HCT116 (cell line): ENCODE measurements at places on chromosomes 2 and 18.

- H3K4me3 ChIP-seq = no peak overlapping the region
- no peak overlapping the region for H3K27ac ChIP-seq
- DNase-seq = no peak
- H3K4me1 ChIP-seq = peaks cover 8% of the 10 kb centered on the region
- no peaks in the 10 kb centered on the region for H3K27me3 ChIP-seq
These were observed 10.1 kb upstream of the KCNJ3 start for GRCh38 chr2:154688373-154688772.

DNA sequence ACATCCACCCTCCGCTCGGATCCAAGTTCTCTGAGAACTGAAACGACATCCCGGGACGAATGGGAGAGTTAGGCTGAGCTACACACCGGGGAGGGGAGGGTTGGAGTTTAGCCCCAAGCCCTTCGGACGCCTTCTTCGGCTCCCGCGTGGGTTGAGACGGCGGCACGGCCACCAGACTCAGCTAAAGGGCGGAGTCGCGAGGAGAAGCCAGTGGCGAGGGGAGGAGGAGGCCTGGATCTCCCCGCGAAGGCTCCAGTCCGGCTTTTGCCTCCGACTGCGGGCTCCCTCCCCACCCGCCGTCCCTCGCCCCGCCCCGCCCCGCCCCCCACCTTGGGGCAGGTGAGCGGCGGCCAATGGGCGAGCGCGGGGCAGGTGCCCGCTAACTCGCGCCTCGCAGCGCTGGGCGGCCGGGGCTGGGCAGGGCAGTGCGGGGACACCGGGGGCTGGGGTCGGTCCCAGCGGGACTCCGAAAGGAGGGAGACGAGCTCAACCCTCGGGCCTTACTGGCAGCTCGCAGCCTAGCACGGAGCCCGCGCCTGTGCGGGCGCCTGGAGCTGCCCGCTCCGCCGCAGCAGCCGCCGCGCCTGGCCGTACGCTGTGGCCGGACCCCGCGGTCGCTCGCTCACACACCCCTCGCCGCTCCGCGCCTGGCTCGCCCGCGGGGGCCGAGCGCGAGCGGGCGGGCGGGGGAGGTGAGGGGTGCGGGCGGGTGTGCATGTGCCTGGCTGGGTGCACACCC is at the start of gene EMX1:
Gene EMX1 (plus strand): TSS at position 382 of the 739 bp plus-strand sequence. CDS start 334 bp downstream, at position 716.
- H3K4me1 ChIP-seq = peaks cover 28% of the 10 kb centered on the region
- H3K27me3 ChIP-seq = peaks cover 4% of the 10 kb centered on the region; the same call in 1 of the 2 replicates
- peak within 1 kb of the TSS; percentile 53 for H3K4me3 ChIP-seq
- peak; percentile 60 for DNase-seq
- H3K27ac ChIP-seq = peak within 1 kb of the TSS; percentile 45; the same call in 1 of the 2 replicates

- H3K27me3 ChIP-seq = no peaks in the 10 kb centered on the region
- no peaks in the 10 kb centered on the region for H3K36me3 ChIP-seq
- no peak for DNase-seq
- H3K4me1 ChIP-seq = no peaks in the 10 kb centered on the region
- H3K4me3 ChIP-seq = no peak overlapping the region
These were observed 242.5 kb downstream of the SH3BP4 start for GRCh38 chr2:235194351-235194750.

GRCh38 chr2:65452150-65452895 is 19.9 kb upstream of the SPRED2 start:
- no peak for DNase-seq
- no peaks in the 10 kb centered on the region for H3K36me3 ChIP-seq
- no peak overlapping the region for H3K27ac ChIP-seq
- no peaks in the 10 kb centered on the region for H3K4me1 ChIP-seq

DNA sequence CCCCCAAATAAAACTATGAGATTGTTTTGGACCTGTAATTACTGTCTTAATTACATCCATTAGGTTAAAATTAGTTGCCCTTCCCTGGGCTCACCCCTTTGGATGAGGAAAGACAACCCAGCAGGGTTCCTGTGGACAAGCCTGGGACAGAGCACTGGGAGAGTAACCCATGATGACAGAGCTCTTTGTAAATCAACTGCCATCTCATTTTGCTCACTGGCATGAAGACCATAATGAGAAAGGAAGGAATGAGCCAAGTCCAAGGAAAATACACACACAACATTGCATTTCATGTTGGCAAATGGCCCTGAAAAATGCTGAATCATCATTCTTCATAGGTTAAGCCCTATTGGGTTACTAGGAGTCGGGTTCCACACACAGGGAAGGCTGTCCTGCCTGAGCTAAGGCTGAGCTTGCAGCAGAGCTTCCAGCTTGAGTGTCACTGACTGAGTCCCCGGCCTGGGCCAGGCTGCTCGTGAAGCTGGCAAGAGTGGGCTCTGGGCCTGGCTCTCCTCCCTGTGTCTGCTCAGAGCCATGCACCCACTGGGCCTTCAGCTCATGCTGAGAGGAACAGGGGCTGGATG is 94.1 kb upstream of the ACAA2 start:
- H3K36me3 ChIP-seq = no peaks in the 10 kb centered on the region
- no peaks in the 10 kb centered on the region for H3K4me1 ChIP-seq
- no peaks in the 10 kb centered on the region for H3K27me3 ChIP-seq
- H3K27ac ChIP-seq = no peak overlapping the region
- DNase-seq = no peak
